ENCODE measurements at places on chromosomes 5 and 9.

DNA sequence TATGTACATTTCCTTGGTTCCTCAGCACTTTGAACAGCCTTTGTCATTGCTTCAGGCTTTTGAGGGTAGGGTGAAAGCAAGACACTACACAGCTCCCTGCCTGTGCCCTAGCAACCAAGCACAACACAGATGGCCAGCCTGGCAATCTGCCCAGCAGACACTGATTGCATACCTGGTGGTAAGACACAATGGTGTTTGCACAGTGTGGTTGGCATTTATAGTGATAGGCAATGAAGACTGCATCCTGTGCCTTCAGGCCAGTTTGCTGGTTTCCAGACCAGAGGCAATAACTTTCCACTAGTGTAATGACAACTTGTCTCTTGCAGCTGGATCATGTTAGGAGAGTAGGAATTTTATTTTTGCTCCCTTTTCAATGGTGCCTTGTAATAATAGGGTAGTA lies 144.5 kb upstream of the TNC start:
- peak; percentile 96 for DNase-seq

DNA sequence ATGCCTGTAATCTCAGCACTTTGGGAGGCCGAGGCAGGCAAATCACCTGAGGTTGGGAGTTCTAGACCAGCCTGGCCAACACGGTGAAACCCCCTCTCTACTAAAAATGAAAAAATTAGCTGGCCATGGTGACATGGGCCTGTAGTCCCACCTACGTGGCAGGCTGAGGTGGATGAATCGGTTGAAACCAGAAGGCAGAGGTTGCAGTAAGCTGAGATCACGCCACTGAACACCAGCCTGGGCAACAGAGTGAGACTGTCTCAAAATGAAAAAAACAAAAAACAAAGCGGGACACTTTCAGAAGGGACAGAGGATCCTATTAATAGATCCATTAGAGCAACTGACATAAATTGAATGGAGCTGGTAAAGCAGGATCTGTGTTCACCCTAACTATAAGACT lies 89.6 kb upstream of the SGCD start:
- no peak for DNase-seq

DNA sequence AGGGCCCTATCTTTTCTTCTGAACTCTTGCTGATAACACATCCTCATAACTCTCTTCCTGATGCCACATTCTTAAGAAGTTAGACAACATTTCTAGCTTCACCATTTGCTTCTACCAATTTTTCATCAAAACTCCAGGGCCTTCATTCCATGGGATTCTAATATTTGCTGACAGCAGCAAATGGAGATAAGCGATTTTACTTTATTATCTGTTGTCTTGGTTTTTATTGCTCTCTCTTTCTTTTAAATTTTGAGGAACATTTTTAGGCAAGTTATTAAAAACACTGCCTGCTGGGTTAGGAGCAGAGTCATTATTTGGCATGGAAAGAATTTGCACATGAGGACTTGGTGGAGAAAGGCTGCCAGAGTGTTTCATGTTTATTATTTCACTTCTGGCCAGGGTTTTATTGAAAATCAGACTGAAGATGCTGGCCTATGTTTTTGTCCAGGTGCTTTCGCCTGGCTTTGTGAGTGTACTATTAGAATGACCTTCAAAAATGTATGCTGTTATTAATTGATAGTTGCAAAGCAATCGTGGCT lies 27.7 kb downstream of the NSG2 start:
- no peak for DNase-seq

DNA sequence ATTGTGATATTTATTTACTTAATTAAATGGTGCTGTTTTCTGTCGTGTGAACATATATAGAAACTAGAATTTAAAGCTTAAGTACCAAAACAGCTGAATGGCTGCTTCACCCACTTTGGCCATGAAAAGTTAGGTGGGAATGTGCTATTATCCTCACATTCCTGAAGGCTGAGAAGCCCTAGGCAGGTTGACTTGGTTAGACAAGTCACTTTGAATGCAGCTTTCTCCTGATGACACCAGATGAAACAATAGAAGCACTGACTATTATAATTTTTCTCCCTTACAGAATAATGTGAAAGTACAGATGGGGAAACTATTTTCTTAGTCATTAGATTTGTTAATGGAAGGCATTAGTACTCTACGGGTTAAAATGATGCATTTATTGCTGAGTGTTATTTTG lies 65.1 kb upstream of the C5orf46 start:
- no peak for DNase-seq

- DNase-seq, result no peak
Observed at GRCh38 chr5:139799359-139799758, 3.8 kb downstream of the PSD2 start.

- DNase-seq, result no peak
Observed at GRCh38 chr5:39058178-39058921, 15.8 kb downstream of the RICTOR start.

Measured in NCI-H1694 (cell line).